ENCODE measurements at places on chromosomes 4 and X.

DNA sequence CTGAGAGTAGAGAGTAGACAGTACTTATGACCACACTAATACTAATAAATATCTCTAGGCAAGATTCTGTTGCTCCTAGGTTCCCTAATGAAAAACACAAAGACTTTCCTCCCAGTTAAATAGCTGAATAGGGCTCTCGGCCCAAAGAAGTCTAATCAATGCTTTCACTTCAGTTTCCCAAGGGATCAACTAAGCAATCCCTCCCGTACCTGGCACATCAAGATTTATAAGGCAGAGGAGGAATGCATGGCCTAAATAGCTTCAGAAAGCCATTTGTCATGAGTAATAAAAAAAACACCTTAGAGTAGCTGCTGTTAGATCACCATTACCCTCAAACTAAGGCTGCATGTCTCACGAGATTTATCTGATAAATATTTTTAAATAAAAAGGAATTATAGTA is 56.8 kb upstream of the EXOC1L start:
- DNase-seq = no peak

DNA sequence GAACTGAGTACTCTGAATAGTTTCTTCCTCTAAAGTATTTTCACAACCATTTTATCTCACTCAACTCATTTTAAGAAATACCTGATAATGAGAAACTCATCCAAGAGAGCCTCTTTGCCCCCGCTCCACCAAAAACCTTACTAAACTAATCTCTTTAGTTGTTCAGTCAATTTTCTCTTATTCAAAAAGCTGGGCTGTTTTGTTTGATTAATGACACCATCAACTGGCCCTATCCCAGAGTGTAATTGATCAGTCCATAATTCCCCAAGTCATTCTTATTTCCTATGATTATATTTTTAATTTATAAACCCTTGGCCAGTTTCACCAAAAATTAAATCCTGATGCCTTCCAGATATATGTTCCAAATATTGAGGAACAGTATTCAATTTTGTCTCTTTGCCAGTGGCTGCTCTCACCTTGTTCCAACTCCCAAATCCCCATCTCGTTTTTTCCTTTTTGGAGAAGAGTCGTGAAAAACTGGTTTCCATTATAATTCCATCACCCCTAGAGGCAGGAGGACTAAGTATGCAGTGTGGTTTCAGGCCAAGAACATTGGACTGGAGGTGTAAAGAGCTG is 10.4 kb downstream of the LIMCH1 start:
- DNase-seq = no peak

- no peak for DNase-seq
These were observed 184.0 kb downstream of the BMPR1B start for GRCh38 chr4:94941706-94942105.

DNA sequence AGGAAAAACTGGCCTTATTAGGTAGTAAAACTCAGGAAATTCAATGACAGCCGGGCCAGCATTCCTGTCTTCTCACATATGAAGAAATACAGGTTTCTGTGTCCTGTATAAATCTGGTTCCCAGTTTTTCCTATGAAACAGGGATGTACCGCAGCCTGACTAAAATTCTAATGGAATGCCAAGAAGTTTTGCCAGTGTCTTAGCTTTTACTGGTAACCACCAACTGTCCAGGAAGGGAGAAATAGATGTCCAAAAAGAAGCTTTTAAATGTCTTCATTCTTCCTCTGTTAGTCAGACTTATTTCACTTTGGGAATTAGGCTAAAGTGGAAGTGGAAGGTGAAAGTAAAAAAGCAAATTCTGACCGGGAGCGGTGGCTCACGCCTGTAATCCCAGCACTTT is 108.0 kb upstream of the TBL1X start:
- no peak for DNase-seq
